Osteoblast (primary cell): ENCODE measurements at places on chromosomes 12 and 14. TPM values are rescaled to one million over a fixed set of nuclear protein-coding genes. Genes with fewer than 3 reads are reported as not detected.

The OR6C2 gene
- total RNA-seq = not detected in 2 replicates

GRCh38 chr14:95088665-95089064 lies 68.7 kb downstream of the DICER1 start:
- no peaks in the 10 kb centered on the region for H3K4me1 ChIP-seq
- H3K36me3 ChIP-seq = peaks cover 55% of the 10 kb centered on the region
- H3K27ac ChIP-seq = no peak overlapping the region
- DNase-seq = no peak
- no peak overlapping the region for H3K4me3 ChIP-seq

DNA sequence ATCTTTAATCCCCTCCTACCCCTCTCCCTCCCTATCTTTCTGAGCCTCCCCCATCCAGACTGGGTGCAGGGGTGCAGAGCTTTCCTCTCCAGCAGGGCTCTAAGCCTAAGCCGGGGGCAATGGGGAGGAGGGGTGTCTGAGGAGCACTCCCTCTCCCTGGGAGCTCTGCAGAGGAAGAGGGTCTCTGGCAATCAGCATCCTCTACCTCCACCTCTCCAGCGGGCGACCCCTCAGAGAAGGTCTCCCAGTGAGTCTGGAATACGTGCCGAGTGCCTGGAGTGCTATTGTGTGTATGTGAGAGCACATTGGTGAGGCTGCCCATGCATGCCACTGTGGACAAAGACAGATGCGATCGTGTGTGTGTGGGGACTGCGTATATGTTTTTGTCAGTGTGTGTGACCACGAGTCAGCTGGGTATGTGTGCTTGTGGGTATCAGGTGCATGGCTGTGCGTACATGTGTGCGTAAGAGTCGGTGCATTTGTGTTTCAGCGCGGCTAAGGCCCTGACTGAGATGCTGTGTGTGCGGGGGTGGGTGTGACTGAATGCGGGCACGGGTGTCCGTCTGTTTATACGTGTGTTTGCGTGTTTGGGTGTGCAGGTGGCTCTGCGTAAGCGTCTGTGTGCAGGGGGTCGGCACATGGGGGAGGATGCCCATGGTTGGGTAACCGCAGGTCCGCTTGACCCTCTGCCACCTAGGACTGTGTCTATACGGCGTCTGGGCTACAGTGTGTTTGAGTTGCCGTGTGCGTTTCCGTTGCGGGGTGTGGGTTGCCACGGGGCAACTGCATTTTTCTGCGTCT lies 905 bp upstream of the DLK1 start:
- H3K27ac ChIP-seq = no peak overlapping the region
- DNase-seq = peak; percentile 73

- no peaks in the 10 kb centered on the region for H3K4me1 ChIP-seq
- no peak overlapping the region for H3K4me3 ChIP-seq
- DNase-seq = no peak
- H3K27me3 ChIP-seq = no peaks in the 10 kb centered on the region
- no peak overlapping the region for H3K27ac ChIP-seq
Observed at GRCh38 chr14:100450736-100451135, 127.6 kb downstream of the SLC25A47 start.

DNA sequence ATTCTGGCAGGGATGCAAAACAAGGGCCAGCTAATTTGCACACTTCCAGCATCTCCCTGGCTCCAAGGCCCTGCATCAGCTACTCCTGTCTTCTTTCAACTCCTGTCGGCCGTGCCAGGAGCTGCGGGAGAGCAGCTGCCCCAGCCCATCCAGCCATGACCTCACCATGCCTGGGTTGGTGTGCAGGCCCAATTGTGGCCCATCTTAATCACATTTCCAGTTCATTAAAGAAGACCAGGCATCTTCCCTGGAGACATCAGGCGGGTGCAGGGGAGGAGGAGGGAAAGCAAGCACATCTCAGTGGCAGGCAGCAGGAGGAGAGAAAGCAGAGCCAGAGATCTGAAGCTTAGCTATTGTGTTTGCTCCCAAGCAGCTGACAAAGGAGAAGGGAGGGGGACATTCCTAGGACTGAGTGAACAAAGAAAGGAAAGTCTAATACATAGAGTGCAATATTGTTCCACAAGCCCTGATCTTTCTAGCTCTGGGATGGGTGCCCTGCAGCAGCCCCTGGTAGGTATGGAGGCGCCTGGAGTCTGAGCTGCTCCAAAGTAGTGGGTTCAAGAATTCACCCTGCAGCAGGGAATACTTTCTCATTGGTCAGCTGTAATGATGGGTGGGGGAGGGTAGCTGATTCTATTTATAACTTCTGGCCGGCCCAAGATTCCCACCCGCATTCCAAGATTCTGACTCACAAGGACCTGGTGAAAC lies 40.1 kb downstream of the VWF start:
- H3K36me3 ChIP-seq = no peaks in the 10 kb centered on the region
- DNase-seq = peak; percentile 76
- peaks cover 21% of the 10 kb centered on the region for H3K4me1 ChIP-seq
- no peak overlapping the region for H3K27ac ChIP-seq
- H3K4me3 ChIP-seq = no peak overlapping the region

GRCh38 chr12:99495799-99496198 lies 151.8 kb upstream of the GARIN6 start:
- H3K36me3 ChIP-seq = no peaks in the 10 kb centered on the region
- no peaks in the 10 kb centered on the region for H3K4me1 ChIP-seq
- no peaks in the 10 kb centered on the region for H3K27me3 ChIP-seq
- no peak for DNase-seq
- no peak overlapping the region for H3K4me3 ChIP-seq
- no peak overlapping the region for H3K27ac ChIP-seq
